Right renal pelvis (tissue), 4 donors: ENCODE measurements at places on chromosomes 2 and 18.

- DNase-seq, result no peak
Measured at GRCh38 chr2:20953146-20953824, 90.6 kb downstream of the APOB start.

GRCh38 chr2:96934831-96935540 lies 51.4 kb downstream of the FAM178B start:
- no peak for DNase-seq

GRCh38 chr2:238299803-238300202 lies 11.4 kb upstream of the PER2 start:
- DNase-seq, result no peak

DNA sequence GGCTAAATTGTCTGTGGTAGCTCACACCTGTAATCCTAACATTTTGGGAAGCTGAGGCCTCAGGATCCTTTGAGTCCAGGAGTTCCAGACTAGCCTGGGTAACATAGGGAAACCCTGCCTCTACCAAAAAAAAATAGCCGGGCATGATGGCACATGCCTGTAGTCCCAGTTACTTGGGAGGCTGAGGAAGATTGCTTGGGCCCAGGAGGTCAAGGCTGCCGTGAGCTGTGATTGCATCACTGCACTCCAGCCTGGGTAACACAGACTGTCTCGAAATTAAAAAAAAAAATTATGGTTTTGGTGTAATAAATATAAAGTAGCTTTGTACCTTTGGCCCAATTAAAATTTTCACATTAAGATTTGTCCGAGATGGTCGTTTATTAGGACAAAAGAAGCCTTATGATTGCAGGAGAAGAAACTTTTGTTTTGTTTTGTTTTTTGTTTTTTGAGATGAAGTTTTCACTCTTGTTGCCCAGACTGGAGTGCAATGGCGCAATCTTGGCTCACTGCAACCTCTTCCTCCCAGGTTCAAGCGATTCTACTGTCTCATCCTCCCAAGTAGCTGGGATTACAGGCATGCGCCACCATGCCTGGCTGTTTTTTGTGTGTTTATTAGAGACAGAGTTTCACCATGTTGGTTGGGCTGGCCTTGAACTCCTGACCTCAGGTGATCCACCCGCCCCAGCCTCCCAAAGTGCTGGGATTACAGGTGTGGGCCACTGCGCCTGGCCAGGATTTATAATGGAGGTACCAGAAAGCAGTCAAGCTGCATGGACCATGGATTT lies 4.1 kb downstream of the MTA3 start:
- DNase-seq, result no peak

GRCh38 chr2:204108781-204109295 lies 172.3 kb downstream of the ICOS start:
- no peak for DNase-seq

- DNase-seq, result no peak
Measured at GRCh38 chr2:147373800-147374422, 470.9 kb upstream of the ACVR2A start.

DNA sequence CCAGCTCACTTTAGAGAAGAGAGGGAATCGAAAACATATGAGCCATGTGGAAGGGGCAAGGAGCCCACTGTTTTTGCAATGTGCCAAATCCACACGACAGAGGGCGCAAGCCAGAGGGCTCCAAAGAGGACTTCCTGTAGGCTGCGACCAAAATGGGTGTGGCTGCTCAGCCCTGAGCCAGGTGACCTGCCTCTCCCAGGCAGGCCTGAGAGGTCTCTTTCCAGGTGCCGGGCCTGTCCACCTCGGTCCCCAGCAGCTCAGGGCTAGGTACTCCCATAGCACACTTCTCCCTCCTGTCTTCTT lies 153.8 kb downstream of the TTC32 start:
- no peak for DNase-seq

- DNase-seq, result no peak
Measured at GRCh38 chr18:75211002-75211621, 515 bp downstream of the TSHZ1 start.

GRCh38 chr2:69753659-69754363 lies 11.9 kb downstream of the ANXA4 start:
- DNase-seq, result no peak
